ENCODE measurements at places on chromosomes 3 and 15.

DNA sequence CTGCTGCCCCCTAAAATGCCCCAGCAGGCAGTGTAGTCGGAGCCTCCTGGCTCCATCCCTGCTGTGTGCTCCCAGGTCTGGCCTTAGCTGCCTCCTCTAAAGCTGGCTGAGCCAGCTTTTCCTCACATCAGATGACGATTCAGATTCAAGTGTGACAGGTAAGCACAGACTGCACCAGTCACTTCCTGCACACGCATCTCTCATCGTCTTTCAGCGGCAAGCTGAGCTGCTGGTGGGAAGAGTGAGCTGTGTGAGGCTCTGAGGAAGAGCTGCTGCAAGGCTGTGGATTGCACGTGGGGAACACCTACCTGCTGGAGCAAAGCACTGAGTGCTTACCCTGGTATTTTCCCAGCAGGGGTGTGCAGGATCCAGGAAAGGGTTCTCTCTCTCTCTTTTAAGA is 88.4 kb upstream of the RPL32 start:
- DNase-seq = no peak

GRCh38 chr15:32909431-32909830 is 191.6 kb downstream of the GREM1 start:
- no peak for DNase-seq

- no peak for DNase-seq
Observed at GRCh38 chr15:38186507-38186906, 66.1 kb upstream of the SPRED1 start.

GRCh38 chr15:64447536-64448315 is 12.7 kb upstream of the ZNF609 start:
- DNase-seq = no peak

GRCh38 chr3:9499455-9500107 is 54.0 kb downstream of the LHFPL4 start:
- no peak for DNase-seq

GRCh38 chr15:62765916-62766315 is 276.6 kb upstream of the TPM1 start:
- no peak for DNase-seq

GRCh38 chr3:32440611-32441350 is 49.1 kb downstream of the CMTM7 start:
- no peak for DNase-seq

DNA sequence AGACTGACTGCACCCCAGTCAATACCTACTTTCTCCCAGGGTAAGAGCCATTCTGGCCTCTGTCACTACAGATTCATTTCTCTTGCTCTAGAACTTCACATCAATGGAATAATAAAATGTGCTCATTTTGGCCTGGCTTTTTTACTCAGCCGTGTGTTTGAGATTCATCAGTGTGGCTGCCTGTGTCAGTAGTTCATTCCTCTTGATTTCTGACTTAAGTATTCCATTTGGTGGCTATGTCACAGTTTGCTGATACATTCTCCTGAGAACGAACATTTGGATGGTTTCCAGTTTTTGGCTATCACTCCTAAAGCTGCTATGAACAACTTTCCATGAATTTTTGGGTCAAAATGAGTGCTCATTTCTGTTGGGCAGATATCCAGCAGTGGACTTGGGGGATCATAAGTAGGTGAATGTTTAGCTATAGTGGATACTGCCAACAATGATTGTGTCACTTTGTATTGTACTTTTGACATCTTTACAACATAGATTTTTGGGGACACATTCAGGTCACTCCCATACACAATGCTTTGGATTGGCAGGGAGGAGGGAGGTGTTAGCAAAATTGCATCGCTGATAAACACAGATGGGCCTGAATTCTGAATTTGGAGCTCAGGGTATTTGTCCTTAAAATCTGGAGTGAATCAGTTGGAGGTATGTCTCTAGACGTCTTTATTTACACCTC is 19.8 kb upstream of the FAM107A start:
- DNase-seq = no peak

GRCh38 chr3:100963041-100963440 is 30.2 kb downstream of the ABI3BP start:
- DNase-seq = no peak

DNA sequence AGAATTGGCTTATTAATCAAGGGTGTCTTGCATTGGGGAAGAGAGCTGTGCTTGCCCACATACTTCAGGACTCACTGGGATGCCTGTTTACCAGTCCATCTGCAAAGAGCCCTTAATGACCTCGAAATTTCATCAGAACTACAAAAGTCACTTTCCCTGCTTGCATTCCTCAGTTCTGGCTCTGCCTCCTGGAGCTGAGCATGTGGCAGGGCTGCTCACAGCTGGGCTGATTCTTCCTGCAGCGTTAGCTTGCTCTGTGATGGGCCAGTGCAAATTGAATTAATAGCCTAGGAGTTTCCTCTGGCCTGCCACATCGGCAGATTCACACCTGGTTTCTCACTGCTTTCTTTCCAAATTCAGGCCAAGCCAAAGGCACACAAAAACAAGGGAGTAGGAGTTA is 108.9 kb downstream of the DUT start:
- DNase-seq = no peak

DNA sequence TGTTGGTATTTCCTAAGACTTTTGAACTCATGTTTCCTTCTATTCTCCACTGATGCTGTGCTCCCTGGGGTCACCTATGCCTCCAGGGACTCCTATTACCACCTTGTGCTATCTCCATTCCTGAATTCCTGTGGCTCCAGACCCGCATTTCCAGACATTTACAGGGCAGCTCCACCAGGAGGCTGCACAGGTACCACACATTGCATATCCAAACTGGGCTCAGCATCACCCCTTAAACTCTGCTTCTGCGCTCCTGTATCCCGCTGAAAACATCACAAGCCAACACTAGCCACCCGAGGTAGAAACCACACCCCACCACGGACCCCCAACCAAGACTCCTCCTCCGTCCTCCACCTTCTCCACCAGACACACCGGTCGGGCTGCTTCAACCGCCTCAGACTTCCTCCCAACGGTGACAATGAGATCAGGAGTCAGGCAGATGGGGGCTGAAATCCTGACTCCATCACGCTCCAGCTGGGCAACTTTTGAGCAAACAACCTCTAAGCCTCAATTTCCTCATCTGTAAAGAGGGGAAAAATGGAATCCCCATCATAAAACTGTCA is 10.4 kb downstream of the TNK2 start:
- DNase-seq = no peak

GRCh38 chr3:138494607-138494929 is 60.2 kb downstream of the ESYT3 start:
- no peak for DNase-seq

DNA sequence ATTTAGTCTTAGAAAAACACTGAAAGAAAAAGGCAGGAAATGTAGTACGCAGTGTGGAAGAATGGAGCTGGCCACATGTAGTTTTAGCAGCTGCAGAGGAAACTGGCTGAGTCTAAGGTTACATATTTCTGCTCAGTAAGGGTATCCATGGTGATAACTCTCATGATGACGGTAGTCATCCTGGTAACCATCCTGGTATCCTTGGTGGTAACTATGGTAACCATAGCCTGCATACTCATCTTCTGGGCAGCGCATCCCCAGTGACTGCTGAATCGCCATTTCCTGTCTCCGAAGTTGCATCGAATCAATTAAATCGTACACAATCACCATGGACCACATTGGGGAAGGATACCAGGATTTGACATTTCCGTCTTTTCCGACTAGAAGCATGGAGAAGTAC is 35.7 kb downstream of the CCDC80 start:
- DNase-seq = no peak
